ENCODE measurements at places on chromosomes 7 and 10. TPM values are rescaled to one million over a fixed set of nuclear protein-coding genes. Genes with fewer than 3 reads are reported as not detected.
A peak's percentile ranks its signal among the peaks of the same experiment; 100 is the strongest.

The IFIT1B gene
- not detected for total RNA-seq

GRCh38 chr7:6271060-6271658 is 1.3 kb downstream of the CYTH3 start:
- H3K4me3 ChIP-seq: peak overlapping the region; percentile 94
- no peaks in the 10 kb centered on the region for H3K36me3 ChIP-seq
- H3K4me1 ChIP-seq: peaks cover 38% of the 10 kb centered on the region
- peak; percentile 68 for DNase-seq

DNA sequence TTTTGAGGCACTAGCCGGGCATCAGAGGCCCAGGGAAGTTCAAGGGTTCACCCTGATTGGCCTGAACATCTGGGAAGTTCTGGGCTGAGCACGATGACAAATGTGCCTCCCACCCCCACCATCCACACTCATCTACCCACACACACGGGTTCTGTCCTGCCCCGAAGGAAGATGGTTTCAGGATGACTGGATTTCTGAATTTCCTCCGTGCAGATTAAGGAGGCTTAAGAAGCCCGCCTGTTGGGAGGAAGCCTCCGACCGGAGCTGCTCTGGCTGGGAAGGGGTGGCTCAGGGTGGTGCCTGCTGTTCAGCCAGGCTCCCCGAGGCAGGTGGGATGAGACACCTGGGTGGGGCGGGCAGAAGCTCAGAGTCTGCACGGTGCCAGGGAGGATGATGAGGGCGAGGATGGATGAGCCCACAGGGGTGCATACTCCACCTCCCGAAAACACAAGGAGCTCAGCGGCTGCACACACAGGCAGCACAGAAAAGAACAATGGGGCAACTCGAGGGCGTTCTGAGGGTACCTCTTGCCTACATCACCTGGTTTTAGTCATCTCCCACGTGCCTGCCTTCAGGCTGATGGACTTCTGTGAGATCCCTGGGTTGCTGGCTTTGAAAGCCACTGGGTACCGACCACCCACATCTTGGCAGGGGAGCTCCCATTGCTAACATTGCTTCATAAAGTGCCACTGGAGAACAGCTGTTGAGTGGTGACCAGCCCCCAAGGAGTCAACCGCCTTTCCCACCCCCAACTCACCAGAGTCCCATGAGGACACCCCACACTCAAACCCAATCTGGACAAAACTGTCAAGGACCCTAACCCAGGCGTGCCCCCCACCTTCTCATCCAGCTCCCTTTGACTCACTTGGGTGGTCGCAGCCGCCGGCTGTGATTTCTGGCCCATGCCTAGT is 41.2 kb downstream of the CALML3 start:
- no peaks in the 10 kb centered on the region for H3K27me3 ChIP-seq
- DNase-seq: peak; percentile 32
- H3K4me3 ChIP-seq: no peak overlapping the region
- no peaks in the 10 kb centered on the region for H3K36me3 ChIP-seq
- no peak overlapping the region for H3K27ac ChIP-seq

The PSMG3 gene
- total RNA-seq: 19.7 TPM

DNA sequence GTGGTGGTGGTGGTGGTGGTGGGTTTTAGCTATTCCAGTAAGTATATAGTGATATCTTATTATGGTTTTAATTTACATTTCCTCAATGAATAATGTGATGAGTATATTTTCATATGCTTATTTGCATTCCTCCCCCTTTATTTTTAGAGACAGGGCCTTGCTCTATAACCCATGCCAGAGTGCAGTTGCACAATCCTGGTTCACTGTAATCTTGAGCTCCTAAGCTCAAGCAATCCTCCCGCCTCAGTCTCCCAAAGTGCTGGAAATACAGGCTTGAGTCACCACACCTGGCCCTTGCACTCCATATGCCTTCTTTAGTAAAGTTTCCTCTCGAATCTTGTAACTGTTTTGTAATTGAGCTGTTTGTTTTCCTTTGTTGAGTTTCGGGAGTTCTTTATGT is 577.7 kb upstream of the AUTS2 start:
- H3K4me3 ChIP-seq: no peak overlapping the region
- H3K27me3 ChIP-seq: no peaks in the 10 kb centered on the region
- H3K36me3 ChIP-seq: no peaks in the 10 kb centered on the region
- DNase-seq: no peak
- H3K27ac ChIP-seq: no peak overlapping the region

DNA sequence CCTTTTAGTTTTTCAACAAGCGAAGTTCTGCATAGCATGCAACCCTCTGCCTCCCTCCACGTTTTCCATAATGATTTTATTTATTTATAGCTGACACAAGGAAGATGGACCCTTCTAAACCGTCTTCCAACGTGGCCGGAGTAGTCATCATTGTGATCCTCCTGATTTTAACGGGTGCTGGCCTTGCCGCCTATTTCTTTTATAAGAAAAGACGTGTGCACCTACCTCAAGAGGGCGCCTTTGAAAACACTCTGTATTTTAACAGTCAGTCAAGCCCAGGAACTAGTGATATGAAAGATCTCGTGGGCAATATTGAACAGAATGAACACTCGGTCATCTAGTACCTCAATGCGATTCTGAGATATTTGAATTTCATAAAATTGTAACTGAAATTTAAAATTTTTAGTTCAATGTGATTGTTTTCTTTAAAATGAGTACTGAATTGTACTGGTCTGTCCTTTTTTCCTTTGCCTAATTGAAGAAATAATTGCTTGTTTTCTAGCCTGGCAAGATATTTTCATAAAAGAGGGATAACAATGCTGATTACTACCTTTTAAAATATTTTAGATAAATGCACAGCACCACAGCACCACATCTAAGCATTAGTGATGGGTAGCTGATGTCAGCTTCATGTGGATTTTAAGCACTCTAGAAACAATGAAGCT is 41.5 kb upstream of the SLC39A12 start:
- no peaks in the 10 kb centered on the region for H3K27me3 ChIP-seq
- H3K27ac ChIP-seq: no peak overlapping the region
- no peak overlapping the region for H3K4me3 ChIP-seq
- no peaks in the 10 kb centered on the region for H3K4me1 ChIP-seq
